ENCODE measurements at places on chromosomes 7 and 10. TPM values are rescaled to one million over a fixed set of nuclear protein-coding genes. Genes with fewer than 3 reads are reported as not detected.

GRCh38 chr10:49791100-49791499 is 29.0 kb upstream of the OGDHL start:
- no peaks in the 10 kb centered on the region for H3K4me1 ChIP-seq
- no peaks in the 10 kb centered on the region for H3K36me3 ChIP-seq
- H3K27ac ChIP-seq: no peak overlapping the region

C10orf105 gene
- 0.31 TPM for total RNA-seq

GRCh38 chr10:972763-973162 is 15.5 kb upstream of the GTPBP4 start:
- DNase-seq: no peak
- H3K4me1 ChIP-seq: peaks cover 54% of the 10 kb centered on the region
- H3K36me3 ChIP-seq: no peaks in the 10 kb centered on the region
- H3K27ac ChIP-seq: peak overlapping the region; percentile 74

DNA sequence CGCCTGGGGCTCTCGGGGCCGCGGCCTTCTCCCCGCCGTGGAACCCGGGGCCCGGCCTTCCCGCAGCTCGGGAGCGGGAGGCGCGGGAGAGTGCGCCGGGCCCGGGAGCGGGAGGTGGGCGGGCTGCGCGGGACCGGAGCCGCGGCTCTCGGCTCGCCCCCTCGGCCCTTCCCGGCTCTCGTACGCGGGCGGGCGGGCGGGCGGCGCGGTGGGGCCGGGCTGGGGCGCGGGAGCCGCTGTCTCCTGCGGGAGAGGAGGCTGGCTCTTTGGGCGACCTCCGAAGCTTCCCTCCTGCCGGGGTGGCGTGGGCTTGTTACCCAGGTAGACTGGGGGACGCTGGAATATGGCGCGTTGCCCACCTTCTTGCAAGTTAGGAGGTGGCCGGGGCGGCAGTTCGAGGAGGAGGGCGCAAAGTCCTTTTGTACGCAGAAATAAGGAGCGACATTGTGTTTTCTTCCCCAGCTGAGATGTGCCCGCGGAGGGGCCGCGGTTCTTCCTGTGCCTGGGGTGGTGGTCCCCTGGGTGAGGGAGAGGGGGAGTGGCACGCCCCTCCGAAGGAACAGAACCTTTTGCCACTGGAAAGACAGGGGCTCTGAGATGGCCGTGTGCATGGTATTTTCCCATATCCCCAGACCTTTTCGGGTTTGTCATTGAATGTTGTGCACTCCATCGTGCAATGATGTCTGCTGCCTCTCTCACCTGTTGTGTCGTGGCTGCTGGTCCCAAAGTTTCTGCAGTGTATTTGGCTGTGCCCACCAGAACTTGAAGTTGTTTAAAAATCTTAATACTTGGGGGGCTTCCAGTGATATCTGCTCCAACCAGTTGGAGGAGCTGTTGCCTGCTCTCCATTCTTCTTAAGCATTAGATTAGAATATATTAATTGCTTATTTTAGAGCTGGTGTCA is 844 bp downstream of the NRF1 start:
- peak; percentile 73 for DNase-seq
- no peaks in the 10 kb centered on the region for H3K36me3 ChIP-seq
- H3K27ac ChIP-seq: peak overlapping the region; percentile 96
- peaks cover 53% of the 10 kb centered on the region for H3K4me1 ChIP-seq

DNA sequence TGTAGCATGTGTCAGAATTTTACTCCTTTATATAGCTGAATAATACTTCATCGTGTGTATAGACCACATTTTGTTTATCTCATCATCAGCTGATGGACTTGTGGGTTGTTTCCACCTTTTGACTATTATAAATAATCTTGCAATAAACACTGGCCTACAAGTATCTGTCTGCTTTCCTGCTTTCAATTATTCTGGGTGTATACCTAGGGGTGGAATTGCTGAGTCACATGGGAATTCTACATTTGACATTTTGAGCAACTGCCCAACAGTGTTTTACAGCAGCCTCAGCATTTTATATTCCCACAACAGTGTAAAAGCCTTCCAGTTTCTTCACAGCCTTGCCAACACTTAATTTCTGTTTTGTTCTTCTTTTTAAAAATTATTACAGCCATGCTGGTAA is 200.3 kb upstream of the PRSS1 start:
- no peaks in the 10 kb centered on the region for H3K36me3 ChIP-seq
- H3K4me1 ChIP-seq: no peaks in the 10 kb centered on the region
- H3K27me3 ChIP-seq: no peaks in the 10 kb centered on the region
- no peak overlapping the region for H3K4me3 ChIP-seq
- H3K27ac ChIP-seq: no peak overlapping the region
- DNase-seq: no peak

All from upper lobe of left lung (tissue), 6 donors.